ENCODE measurements at places on chromosomes 1 and 21. TPM values are rescaled to one million over a fixed set of nuclear protein-coding genes. Genes with fewer than 3 reads are reported as not detected.

TPTE gene
- not detected for total RNA-seq

OR2L13 gene
- total RNA-seq: 3.8 TPM

FOXO6 gene
- total RNA-seq: 0.27 TPM

NFASC gene
- under 0.01 TPM for total RNA-seq

MYOG gene
- total RNA-seq: not detected

GPR157 gene
- total RNA-seq: 3.2 TPM

AGL gene
- total RNA-seq: 5.7 TPM

DNA sequence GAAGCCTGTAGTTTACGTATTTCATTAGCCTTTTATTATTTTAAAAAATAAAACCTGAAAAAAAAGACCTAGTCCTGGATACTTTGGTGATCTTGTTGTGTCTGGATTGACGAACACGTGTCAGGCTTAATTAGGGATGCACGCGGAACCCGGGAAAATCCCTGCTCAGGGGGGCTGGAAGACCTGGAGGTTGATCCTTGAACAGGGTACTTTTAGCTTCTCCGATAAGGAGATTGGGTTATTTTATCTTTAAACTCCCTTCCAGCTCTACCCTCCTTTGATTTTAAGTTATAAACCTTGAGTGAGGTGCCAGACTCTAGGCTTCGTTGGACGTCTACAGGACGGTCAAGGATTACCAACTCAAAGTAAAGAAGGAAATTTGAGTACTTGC, 552 bp upstream of the ZNF691 start:
- no peak for DNase-seq

DNA sequence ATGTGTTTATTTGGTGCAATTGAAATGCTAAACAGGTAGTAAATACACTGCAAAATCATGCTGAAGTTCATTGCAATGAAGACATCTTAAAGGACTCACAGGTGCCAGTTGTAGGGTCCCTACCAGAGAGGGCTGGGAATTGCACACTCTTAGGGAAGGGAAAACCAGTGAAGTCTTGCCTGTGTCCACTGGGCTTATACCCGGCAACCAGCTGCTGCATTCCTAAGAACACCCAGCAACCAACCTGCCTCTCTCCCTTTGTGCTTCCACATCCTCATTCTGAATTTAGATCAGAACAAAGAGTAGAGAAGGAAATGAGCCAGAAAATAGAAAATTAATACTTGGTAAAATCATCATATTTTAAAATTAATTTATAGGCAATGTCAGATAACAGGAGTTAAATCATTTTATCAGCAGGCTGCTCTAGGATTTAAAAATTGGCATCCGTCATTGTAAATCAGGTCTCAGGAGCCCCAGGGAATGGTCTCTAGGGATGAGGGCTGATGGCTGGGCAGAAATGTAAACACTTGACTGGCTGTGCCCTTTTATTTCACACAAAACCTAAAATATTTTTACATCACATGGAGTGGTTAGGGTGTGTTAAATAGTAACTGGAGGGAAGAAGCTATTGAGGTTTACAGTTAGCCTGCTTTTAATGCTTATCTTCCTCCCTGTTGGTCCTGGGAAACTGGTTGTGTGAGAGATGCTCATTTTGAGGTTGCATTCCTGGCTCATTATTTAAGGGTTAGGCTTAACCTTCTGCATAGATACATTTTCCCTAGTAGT, 31.3 kb downstream of the PTGFRN start:
- no peak for DNase-seq

- no peak for DNase-seq
Observed at GRCh38 chr1:6419397-6419803, 319 bp downstream of the HES2 start.

- no peak for DNase-seq
Observed at GRCh38 chr1:115113766-115114165, 24.5 kb upstream of the TSPAN2 start.

DNA sequence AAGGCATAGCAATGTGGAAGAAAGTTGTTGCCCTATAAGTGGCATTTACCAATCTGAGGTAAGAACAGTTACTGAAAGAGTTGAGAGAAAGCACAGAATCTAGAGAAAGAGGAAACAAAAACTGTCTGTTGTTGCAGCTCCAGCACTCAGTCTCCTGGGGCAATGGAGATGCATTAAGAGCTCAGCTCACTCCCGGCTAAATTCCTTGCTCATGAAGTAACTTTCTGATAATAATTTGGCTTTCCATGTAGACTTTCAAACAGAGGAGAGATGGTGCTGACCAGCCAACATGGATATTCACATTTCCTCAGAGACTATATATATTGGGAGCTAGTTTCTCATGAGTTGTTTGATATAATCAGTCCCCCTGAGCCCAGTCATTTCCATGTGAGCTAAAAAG, 135.3 kb downstream of the GDAP2 start:
- no peak for DNase-seq

GRCh38 chr1:39683591-39684312, 7.5 kb downstream of the HPCAL4 start:
- peak; percentile 38 for DNase-seq

- DNase-seq: no peak
Observed at GRCh38 chr1:91836331-91837040, 49.5 kb downstream of the TGFBR3 start.

- no peak for DNase-seq
Observed at GRCh38 chr1:44222397-44223186, 9.3 kb downstream of the DMAP1 start.

DNA sequence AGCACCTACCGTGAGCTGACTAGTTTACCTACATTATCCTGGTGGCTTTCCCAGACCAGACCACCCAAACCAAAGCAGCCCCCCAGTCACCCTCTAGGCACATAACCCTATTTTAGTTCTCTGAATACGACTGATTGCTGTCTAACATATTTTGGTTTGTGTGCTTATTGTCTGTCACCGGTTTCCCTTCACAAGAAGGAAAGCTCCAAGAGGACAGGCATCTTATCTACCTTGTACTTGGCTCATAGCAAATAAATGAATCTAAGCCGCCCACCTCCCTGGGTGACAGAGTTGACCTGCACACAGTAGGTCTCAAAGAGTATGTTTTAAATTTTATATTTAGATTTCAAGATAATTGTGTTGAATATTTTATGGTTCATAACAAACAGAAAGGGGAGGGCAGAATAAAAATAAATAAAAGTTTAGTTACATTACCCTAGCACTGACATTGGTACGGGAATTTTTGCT, 904 bp upstream of the PRDX6 start:
- DNase-seq: no peak

DNA sequence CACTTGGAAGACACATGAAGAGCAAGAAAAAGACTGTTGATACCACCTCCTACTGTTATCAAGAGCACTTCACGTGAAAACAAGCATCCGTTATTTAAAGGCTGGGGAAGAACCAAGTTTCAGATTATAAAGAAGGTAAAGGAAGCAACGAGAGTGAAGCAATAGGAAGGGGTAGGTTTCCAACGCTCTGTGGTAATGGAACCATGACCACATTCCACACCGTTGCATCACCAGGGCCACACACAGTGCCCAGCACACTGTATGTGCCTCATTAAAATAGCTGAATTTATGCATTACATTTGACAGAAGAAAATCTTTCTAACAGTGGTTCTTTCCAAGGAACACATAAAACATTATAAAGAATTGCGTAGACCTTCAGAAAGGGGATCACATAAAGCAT, 435.8 kb downstream of the MRPL39 start:
- no peak for DNase-seq

GRCh38 chr21:44313451-44313850, 13.6 kb downstream of the PFKL start:
- no peak for DNase-seq

- DNase-seq: no peak
Observed at GRCh38 chr1:165773324-165773965, 4.8 kb upstream of the TMCO1 start.

DNA sequence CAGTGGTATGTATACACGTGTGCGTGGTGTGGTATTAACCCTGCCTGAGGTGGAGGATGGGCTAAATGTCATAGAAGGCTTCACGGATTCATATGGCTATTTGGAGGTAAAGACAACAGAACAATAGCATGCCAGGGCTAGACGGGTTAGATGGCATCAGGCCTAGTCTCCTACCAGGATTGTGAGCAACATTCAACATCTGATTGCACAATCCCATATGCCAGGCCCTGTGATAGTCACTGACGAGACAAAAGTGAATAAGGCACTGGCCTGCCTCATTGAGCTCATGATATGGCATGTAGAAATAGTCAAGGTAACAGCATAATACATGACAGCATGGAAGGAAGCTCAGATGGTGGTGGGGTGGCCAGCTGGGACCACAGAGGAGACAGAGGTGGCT, 167.1 kb upstream of the BEND5 start:
- DNase-seq: no peak

GRCh38 chr1:85317560-85317959, 41.1 kb upstream of the BCL10 start:
- no peak for DNase-seq

GRCh38 chr1:30698401-30698981, 24.9 kb downstream of the MATN1 start:
- no peak for DNase-seq

DNA sequence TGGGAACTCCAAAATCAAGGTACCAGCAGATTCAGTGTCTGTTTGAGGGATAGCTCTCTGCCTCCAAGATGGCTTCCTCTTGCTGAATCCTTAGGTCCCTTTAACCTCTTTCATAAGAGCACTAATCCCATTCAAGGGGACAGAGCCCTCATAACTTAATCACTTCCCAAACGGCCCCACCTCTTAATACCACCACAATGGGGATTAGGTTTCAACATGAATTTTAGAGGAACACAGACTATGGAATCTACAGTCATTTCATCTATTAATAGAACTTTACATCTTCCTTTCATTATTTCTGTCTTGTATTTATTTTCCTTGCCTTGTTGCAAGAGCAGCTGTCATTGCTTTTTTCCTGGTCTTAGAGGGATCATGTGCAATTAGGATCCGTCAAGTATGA, 30.3 kb downstream of the HOOK1 start:
- DNase-seq: no peak

- DNase-seq: no peak
Observed at GRCh38 chr1:185681034-185681633, 53.1 kb upstream of the HMCN1 start.

GRCh38 chr1:9593492-9594465, 5.1 kb downstream of the TMEM201 start:
- no peak for DNase-seq

GRCh38 chr1:41503538-41504113, 19.1 kb upstream of the EDN2 start:
- DNase-seq: no peak

Data from hematopoietic multipotent progenitor cell (in vitro differentiated cells).